ENCODE measurements at places on chromosomes 2 and 18. TPM values are rescaled to one million over a fixed set of nuclear protein-coding genes. Genes with fewer than 3 reads are reported as not detected.

- no peak for DNase-seq
These were observed 142.6 kb downstream of the DIS3L2 start for GRCh38 chr2:232104076-232104646.

DNA sequence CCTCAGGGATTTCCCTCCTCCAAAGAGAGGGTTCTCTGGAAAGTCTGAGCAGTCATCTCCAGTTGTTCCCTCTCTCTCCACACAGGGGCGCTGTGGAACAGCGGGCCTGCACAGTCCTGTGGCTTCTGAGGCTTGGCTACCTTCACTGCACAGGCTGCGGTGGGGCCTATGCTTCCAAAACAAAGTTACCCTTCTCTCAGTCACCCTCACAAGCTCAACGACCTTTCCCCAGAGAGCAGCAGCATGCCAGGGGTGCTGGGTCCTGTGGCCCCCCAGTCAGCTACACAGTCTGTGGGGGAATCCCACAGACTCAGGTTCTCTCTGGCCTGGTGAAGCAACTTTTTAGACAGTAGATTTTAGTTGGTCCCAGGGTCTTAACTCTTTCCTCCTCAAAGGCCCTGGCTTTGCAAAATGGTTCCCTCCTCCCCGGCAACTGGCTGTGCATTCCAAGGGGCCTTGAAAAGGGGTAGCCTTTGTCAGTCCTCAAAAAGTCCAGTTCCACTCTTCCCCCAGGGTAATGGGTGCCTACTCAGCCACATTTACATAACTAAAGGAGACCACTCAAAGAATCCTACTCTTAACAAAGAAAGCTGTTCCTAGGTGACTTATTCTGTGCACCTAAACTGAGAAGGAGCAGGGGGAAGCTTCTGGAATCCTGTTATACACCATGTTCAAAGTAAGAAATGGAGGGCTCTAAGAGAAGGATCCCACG is 14.9 kb downstream of the B3GNT7 start:
- DNase-seq: no peak

DNA sequence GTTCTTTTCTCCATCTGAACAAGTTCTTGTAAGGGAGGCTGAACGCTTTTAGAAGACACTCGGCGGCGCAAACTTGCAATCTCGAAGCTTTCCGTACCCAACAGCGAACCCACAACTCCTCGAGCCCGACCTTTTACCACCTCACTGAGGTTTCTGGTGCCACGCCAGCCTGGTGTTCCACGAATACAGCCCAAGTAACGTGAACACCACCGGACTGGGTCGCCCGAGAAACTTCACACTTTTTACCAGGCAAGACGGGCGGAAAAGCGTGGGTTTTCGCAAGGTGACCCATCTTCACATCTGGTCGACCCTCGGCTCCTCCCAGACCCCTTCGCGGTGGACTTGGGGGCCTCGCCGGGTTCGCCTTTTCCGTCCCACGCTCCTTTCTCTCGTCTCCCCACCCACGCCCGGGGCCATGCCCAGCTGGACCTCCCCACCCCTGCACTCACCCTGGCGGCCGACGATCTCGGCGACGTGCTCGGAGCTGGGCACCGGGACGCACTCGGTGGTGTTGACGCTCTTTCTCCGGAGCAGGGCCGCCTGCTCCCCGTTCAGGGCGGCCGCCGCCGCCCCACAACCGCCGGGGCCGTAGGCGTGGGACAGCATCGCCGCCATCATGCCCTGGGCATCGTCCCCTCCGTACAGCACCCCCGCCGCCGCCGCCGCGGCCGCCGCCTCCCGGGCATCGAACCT is 1.2 kb downstream of the MEX3C start:
- DNase-seq: no peak

The SCN3A gene
- 0.11 TPM for polyA plus RNA-seq

The EMILIN1 gene
- 68.3 TPM for polyA plus RNA-seq

DNA sequence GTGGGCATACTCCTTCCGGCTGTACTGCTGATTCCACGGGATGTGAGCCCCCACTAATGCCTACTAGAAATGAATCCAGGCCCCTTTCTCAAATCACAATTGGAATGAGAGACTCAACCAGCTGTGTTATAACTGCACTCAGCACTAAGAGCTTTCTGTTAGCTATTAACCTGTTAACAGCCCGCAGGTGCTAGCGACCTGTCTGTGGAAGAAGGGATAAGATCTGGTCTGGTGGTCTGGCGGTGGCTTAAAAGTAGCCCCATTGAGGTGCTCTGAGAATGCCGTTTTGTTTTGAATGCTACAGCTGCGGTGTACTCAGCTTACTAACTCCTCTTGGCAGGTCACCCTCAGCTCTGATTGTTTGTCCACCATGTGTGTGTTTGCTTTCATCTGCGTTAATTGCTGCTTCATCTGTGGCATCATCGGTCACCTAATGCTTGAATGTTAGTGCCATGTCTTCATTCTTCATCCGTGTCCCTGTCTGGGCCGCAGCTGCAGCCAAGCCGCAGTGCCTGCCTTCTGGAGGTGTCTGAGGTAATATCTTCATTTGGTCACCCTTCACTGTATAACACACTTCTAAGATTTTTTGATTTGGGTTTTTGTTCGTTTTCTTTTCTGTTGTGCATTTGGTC is 16.3 kb downstream of the RAB12 start:
- DNase-seq: no peak

- peak; percentile 72 for DNase-seq
These were observed 68.3 kb upstream of the PPM1B start for GRCh38 chr2:44100351-44100750.

- DNase-seq: no peak
These were observed 5.5 kb downstream of the RNPEPL1 start for GRCh38 chr2:240573516-240574385.

- DNase-seq: no peak
These were observed 1.1 kb downstream of the DNAJC27 start for GRCh38 chr2:24970483-24971285.

The CNTNAP5 gene
- not detected for polyA plus RNA-seq

DNA sequence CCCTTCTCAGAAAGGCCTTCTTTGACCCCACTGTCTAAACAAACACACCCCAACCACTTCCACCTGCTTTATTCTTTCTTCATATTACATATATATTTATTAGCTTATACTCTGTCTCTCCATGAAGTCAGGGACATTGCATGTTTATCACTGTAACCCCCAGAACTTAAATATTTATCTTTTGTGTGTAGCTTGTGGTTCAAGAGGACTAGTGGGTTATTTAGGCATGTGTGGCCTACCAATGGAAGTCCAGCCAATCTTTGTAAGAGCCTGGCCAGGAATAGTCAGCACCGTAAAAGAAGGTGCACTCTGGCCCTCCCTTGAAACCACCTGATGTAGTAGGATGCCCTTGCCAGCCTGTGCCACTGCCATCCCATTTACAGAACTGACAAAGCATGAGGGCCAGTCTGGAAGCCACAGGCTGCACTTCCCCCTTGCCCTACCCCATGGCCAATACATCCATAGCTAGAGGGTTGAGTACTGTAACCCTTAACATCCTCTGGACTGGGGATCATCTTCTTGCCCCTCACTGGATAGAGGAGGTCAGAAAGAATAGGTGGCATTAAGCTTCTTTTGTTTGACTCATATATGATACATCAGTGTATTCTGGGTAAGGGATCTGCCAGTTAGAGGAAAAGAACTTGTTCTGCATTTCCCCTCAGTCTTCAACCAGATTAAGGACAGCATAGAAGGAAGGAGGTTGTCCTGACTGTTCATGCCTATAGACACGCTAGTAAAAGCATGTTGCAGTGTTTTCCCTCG is 4.9 kb downstream of the NEMP2 start:
- peak; percentile 16 for DNase-seq

DNA sequence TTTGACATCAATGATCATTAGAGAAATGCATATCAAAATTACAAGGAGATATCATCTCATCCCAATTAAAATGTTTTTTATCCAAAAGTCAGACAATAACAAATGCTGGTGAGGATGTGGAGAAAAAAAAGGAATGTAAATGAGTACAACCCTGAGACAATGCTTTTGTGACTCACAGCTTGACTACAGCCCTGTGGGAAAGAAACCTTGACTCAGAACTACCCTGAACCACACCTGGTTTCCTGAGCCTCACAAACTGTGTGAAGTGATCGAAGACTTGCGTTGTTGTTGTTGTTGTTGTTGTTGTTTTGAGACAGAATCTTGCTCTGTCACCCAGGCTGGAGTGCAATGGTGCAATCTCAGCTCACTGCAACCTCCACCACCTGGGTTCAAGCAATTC is 266.6 kb upstream of the MYT1L start:
- DNase-seq: no peak

GRCh38 chr2:182726473-182726872 is 10.4 kb downstream of the DNAJC10 start:
- no peak for DNase-seq

GRCh38 chr2:106956416-106956815 is 70.4 kb upstream of the ST6GAL2 start:
- no peak for DNase-seq

The FOXI3 gene
- polyA plus RNA-seq: not detected

The DTNA gene
- polyA plus RNA-seq: 16.4 TPM
